ENCODE measurements at places on chromosomes 12 and 14.

DNA sequence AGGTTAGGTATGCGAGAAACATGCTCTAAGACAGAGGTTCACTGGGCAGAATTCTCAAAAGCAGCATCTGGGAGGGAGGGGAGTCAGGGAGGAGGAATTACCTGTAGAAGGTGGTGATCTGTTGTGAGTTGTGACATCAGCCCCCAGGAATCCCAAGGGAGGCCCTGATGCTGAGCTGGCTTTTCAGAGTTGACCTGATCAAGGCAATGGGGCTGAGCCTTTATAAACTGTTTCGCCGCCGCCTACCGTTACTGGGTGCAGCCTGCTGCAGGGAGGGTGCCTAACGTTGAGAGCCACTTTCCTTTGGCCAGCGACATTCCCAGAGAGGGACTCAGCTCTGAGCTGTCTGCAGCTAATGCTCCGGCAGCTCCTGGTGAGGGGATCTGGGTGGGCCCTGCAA lies 257.9 kb upstream of the TMEM132C start:
- DNase-seq = no peak

DNA sequence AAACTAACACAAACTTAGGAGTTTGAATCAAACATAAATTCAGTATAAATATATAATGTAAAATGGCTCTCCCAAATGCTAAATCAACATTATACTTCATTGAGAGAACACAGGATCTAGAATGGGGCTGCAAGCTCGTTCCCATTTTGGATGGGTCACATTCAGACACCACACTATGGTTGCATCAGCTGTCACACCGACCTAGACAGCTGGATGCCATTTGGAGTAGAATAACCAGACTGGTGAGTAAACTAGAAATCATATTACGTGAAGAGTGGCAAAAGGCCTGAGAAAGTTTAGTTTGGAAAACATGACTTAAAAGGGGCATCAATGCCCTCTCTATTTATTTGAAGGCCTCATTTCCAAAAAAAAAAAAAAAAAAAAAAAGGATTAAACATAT lies 430.4 kb downstream of the NPAS3 start:
- no peak for DNase-seq

DNA sequence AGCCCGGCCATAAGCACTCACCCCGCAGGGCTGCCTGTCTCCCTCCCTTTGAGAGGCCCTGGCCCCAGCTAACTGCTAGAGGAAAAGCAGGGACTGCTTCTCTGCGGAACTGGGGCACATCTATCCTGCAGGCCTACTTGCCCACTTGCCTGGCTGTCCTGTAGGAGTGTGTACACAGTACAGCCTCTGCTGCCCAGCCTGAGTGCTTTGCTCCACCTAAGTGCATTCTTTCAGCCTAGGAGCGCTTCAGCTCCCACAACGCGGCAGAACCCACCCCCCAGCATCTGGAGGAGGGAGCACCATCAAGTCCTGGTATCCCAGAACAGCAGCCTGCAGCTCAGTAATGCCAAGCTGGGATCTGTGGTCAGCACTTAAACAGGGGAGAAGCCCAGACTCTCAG lies 79.9 kb upstream of the CD163 start:
- no peak for DNase-seq

DNA sequence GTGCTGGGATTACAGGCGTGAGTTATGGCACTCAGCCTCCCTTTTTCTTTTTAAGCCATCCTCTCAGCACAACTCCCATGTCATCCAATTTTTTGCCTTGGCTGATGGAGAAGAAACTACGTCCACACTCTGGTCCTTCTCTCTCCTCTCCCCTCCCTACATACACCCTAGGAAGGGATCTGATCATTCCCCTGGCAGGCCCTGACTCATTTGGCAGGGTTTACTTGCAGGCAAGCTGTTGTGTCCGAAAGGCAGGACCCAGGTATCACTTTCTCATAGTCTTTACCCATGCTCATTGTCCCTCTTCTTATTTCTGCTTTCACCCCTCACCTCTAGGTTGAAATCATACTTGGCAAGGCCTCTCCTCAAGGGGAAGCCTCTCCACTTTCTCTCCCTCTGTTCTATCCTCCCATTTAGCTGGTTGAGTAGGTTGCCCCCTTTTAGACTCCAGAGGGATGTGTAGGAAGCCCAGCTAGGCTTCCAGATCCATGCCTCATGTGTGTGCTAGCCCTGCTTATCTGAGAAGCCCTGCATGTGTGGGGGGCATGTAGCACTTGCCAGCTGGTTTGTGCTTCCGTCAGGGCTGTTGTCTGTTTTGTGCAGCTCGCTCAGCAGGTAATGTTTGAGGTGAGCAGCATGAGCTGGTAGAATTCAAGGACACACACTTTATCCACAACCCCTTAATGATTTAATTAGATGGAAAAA lies 14.8 kb downstream of the GPR19 start:
- no peak for DNase-seq

GRCh38 chr14:60656686-60657455 lies 7.6 kb upstream of the SIX1 start:
- no peak for DNase-seq

GRCh38 chr12:46368138-46368537 lies 4.4 kb downstream of the SLC38A2 start:
- no peak for DNase-seq

- no peak for DNase-seq
Observed at GRCh38 chr12:131555197-131555846, 155.6 kb upstream of the SFSWAP start.

DNA sequence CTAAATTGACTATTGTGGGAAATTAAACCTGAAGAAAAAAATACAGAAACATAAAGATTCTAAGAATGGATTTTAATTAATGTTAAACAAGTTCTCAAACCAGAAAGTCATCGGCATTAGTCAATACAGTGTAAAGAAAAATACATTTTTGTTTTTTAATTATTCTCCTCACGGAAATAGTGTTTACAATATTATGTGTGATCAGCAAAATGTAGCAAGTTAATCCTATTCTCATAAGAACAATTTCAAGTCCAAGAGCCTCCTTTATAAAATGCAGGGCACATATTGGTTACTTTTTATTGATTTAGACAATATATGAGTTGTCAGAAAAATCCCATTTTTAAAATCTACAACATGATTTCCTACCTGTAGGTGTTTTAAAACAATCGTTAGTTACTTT lies 158.0 kb upstream of the MGAT4C start:
- DNase-seq = no peak

- DNase-seq = no peak
Observed at GRCh38 chr12:112473056-112473455, 54.3 kb downstream of the PTPN11 start.

- DNase-seq = no peak
Observed at GRCh38 chr12:65892841-65893251, 68.6 kb downstream of the HMGA2 start.

DNA sequence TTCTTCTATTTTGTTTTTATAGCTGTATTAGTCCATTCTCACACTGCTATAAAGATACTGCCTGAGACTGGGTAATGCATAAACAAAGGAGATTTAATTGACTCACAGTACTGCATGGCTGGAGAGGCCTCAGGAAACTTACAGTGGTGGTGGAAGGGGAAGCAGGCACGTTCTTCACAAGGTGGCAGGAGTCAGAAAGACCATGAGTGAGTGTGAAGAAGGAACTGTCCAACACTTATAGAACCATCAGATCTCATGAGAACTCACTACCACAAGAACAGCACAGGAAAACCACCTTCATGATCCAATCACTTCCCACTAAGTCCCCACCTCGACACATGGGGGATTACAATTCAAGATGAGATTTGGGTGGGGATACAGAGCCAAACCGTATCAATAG lies 42.3 kb downstream of the ARMH4 start:
- no peak for DNase-seq

DNA sequence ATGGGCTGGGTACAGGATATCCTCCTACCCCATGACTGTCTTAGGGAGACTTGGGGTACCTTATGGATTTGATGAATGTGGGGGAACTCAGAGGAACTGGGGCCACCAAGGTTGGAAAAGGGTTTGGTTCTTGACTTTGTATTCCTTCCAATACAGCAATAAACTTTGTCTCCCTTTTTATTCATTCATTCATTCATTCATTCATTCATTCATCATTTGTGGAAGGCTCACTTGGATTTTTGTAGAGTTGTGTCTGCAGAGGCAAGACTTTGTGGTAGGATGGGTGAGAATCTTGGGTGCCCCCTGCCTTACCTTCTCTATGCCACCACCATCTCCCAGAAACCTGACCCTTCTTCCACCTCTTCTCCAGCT lies 21.1 kb downstream of the SOAT2 start:
- no peak for DNase-seq

- DNase-seq = no peak
Observed at GRCh38 chr12:131390412-131391334, 320.2 kb upstream of the SFSWAP start.

- no peak for DNase-seq
Observed at GRCh38 chr14:71143381-71144290, 236.4 kb downstream of the PCNX1 start.

- no peak for DNase-seq
Observed at GRCh38 chr12:104420868-104421267, 35.9 kb upstream of the CHST11 start.

GRCh38 chr12:108009442-108010070 lies 119.5 kb upstream of the WSCD2 start:
- DNase-seq = no peak

GRCh38 chr12:22101749-22102243 lies 55.8 kb downstream of the CMAS start:
- no peak for DNase-seq

DNA sequence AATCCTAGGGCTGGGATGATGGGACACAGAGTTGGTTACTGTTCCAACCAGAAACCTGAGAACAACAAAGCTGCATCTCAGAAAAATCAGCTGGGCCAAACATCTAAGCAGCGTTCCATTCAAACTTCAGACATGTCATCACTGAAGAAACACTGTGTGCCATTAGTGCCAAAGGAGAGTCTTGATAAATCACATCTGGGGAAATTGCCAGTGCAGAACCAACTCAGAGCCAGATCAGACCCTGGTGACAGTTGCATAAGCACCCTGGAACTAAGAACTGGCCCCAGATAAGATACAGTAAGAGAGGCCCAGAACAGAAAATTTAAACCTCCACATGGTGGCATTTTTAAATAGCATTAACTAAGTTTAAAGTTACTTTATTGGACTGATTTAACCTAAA lies 482.8 kb downstream of the PRKD1 start:
- DNase-seq = no peak

- DNase-seq = no peak
Observed at GRCh38 chr12:91108196-91108755, 3.0 kb downstream of the LUM start.

DNA sequence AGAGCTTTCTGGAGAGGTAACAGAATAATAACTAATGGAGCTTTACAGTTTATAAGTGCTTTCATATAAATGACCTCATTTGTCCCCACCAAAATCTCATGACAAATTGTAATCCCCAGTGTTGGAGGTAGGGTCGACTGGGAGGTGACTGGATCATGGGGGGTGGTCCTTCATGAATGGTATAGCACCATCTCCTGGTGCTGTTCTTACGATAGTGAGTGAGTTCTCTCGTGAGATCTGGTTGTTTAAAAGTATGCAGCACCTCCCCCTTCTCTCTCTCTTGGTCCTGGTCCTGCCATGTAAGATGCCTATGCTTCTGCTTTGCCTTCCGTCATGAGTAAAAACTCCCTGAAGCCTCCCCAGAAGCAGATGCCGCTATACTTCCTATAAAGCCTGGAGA lies 423.3 kb upstream of the GARIN6 start:
- no peak for DNase-seq

- no peak for DNase-seq
Observed at GRCh38 chr12:51246254-51246853, 7.7 kb downstream of the DAZAP2 start.

GRCh38 chr14:56412468-56413434 lies 166.8 kb upstream of the TMEM260 start:
- DNase-seq = no peak

DNA sequence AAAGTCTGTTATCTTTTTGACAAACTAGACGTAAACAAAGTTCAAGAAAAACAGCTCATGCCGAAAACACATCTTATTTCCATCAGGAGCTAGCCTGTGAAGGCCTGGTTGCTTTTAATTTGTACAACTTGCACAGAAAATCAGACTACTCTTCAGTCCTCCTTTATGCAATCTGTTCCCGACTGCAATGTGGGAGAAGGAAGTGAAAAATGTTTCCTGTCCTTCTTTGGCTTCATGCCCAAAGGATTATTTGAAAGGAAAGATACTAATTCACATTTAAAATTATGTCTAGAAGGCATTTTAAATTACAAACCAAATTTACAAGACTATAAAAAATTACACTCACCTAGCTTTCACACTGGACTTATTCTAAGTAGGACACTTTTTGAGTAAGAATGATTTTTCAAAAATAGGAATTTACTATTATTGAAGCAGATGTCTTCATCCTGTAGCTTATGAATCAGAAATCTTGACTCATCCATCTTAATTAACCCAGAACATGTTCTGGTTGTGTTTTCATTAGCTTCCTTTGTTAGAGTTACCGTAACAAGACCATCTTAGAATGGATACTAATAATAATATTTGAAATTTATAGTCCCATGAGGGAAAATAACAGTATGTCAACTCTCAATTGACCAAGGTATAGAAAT lies 272.6 kb downstream of the PRKD1 start:
- no peak for DNase-seq

GRCh38 chr12:88391556-88391955 lies 188.7 kb downstream of the KITLG start:
- DNase-seq = no peak

DNA sequence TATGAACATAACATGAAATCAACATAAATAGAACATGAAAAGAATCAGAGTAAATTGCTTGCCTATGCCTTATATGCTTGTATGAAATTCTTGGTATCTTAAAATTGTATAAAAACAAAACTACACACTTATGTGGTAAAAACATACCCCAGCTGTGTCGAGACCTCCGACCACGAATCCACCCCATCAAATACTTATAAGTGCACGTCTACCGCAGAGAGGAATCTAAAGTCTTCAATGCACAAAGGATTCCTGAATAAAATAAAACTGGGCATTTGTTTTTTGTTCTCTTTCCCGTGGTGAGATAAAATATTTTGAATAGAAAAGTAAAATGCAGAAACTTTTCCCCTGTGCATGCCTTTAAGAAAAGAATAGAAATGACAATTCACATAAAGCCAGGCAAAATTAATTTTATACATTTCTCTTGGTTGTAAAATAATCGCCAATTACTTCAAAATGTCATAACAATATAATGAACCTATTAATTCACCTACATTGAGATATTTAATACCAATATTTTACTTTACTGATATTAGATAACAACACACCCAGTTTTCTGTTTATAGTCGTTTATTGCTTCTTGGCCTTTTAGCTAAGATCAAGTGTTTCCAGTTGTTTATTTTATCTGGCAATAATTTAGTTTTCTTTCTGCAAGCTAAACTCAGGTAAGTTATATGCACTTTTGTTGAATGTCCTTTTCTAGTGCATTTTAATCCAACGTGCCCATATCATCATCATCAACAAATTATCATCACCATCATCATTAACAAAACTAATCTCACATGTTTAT lies 1.0 kb downstream of the KLRK1 start:
- DNase-seq = no peak
